ENCODE measurements at places on chromosomes 4 and X. TPM values are rescaled to one million over a fixed set of nuclear protein-coding genes. Genes with fewer than 3 reads are reported as not detected.

The XKRX gene
- total RNA-seq = 1.6 TPM

The SASH3 gene
- not detected for total RNA-seq

The SSX2B gene
- total RNA-seq = 0.17 TPM

The SPANXC gene
- total RNA-seq = not detected

The CXorf51B gene
- total RNA-seq = not detected

DNA sequence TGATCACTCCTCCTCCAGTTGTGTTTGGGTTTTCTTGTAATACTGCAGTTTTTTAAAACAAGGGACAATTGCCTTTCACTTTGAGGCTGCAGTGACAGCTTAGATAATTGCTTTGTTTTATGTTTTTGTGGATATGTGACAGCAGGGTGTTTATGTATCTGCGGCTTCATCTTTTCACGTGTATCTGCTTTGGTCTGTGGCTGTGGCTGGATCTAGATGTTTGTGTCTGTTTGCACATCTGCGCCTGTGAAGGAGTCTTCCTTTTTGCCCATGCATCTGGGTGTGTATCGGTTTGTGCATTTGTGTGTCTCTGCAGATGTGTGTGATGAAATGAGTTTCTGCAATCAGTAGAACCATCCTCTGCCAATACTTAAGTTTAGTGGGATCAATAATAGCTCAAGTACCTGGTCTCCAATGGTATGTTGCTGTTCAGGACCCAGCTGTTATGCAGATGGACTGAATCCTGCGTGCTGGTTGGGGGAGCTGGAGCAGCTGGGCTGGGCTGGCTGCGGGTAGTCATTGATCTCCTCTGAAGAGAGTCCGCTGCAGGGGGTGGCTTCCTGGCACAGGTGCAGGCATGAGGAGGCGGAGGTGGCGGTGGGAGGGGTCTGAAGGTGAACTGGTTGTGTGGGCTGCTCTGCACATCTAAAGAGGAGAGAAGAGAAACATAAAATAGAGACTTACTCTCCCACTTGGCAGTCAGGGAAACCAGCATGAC is 390.3 kb downstream of the SH2D1A start:
- H3K27ac ChIP-seq = peak overlapping the region; percentile 94
- peak overlapping the region; percentile 38 for H3K4me3 ChIP-seq
- H3K36me3 ChIP-seq = no peaks in the 10 kb centered on the region
- H3K4me1 ChIP-seq = peaks cover 25% of the 10 kb centered on the region

DNA sequence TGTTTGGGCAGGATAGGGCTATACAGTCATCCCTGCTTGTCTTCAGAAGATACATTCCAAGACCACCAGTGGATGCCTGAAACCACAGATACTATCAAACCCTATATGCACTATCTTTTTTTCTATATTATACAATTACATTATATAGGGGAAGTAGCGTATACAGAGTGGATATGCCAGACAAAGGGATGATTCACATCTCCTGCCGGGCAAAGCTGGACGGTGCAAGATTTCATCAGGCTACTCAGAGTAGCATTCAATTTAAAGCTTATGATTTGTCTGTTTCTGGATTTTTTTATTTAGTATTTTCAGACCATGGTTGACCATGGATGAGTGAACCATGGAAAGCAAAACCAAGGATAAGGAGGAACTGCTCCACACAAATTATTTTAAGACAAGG is 7.0 kb upstream of the AMTN start:
- H3K4me3 ChIP-seq = no peak overlapping the region
- no peaks in the 10 kb centered on the region for H3K27me3 ChIP-seq
- no peak for DNase-seq
- H3K36me3 ChIP-seq = no peaks in the 10 kb centered on the region

GRCh38 chr4:153212736-153213135 is 8.5 kb downstream of the TRIM2 start:
- H3K4me3 ChIP-seq = no peak overlapping the region
- H3K36me3 ChIP-seq = no peaks in the 10 kb centered on the region
- H3K4me1 ChIP-seq = peaks cover 42% of the 10 kb centered on the region

DNA sequence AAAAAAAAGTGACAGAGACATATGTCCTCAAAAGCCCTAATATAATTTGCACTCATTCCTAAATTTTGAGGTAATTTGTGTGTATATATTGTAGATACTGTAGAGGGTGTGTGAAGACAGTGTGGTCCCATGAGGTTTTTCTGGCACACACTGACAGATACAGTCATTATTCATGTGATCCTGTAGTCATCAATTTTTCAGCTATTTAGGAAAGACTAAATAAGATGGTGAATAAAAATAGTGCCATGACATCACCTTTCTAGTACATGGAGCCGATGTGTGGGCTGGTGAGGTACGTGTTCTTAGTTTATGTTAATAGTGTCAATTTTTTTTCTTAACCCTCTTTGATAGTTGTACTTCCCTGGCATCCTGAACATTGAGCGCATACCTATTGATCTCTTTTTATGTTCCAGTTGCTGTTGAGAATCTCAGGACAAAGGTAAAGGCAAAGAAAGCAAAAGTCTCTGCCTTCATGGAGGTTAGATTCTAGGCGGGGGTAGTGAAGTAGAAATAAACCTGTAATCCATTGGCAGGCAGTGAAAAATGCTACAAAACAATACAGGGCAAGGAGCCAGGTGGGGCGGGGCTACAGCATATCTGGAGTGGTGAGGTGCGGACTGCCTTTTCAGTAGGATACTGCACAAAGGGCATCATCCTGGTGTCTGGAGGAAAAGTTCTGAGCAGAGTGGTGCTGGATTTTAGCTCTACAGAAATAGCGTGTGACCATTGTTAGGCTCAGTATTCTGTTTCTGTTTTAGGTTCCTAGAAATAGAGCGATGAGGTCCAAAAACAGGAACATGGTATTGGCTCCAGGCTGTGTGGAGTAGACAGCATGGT is 93.8 kb downstream of the ARHGAP10 start:
- H3K27ac ChIP-seq = no peak overlapping the region
- no peaks in the 10 kb centered on the region for H3K27me3 ChIP-seq
- no peak for DNase-seq
- H3K4me1 ChIP-seq = 0 out of 2 replicates have a peak, but pooled peaks cover 5% of the 10 kb centered on the region
- H3K4me3 ChIP-seq = no peak overlapping the region

GRCh38 chr4:173490256-173490655 is 39.8 kb downstream of the HAND2 start:
- DNase-seq = no peak
- no peak overlapping the region for H3K27ac ChIP-seq
- peaks cover 39% of the 10 kb centered on the region for H3K4me1 ChIP-seq
- peaks cover 40% of the 10 kb centered on the region for H3K27me3 ChIP-seq
- H3K36me3 ChIP-seq = no peaks in the 10 kb centered on the region

GRCh38 chr4:133084421-133084820 is 64.7 kb upstream of the PCDH10 start:
- H3K27me3 ChIP-seq = no peaks in the 10 kb centered on the region
- no peak overlapping the region for H3K27ac ChIP-seq
- no peak overlapping the region for H3K4me3 ChIP-seq
- H3K36me3 ChIP-seq = no peaks in the 10 kb centered on the region
- H3K4me1 ChIP-seq = no peaks in the 10 kb centered on the region

DNA sequence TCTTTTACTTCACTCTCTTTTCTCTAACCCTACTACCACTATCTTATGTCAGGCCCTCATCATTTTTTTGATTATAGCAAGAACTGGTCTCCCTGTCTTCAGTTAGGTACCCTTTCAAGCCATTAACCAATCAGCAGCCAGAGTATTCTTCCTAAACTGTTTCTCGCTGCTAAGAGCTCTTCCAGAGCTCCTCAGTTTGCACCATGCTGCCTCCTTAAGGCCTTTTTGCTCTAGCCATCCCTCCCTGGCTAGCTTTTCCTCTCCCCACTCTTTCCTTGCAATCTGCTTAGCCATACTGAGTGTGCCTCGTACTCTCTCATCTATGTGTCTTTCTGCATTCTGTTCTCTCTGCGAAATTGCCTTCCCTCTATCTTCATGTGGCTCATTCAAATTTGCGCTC is 32.9 kb downstream of the KIF4A start:
- no peak overlapping the region for H3K27ac ChIP-seq
- H3K4me1 ChIP-seq = no peaks in the 10 kb centered on the region
- no peaks in the 10 kb centered on the region for H3K36me3 ChIP-seq
- H3K27me3 ChIP-seq = no peaks in the 10 kb centered on the region
- peak; percentile 4 for DNase-seq

GRCh38 chr4:3771164-3771809 is 5.1 kb downstream of the ADRA2C start:
- no peak overlapping the region for H3K27ac ChIP-seq
- peaks cover 3% of the 10 kb centered on the region for H3K4me1 ChIP-seq
- DNase-seq = no peak
- no peak overlapping the region for H3K4me3 ChIP-seq
- H3K36me3 ChIP-seq = no peaks in the 10 kb centered on the region
- peaks cover 18% of the 10 kb centered on the region for H3K27me3 ChIP-seq

DNA sequence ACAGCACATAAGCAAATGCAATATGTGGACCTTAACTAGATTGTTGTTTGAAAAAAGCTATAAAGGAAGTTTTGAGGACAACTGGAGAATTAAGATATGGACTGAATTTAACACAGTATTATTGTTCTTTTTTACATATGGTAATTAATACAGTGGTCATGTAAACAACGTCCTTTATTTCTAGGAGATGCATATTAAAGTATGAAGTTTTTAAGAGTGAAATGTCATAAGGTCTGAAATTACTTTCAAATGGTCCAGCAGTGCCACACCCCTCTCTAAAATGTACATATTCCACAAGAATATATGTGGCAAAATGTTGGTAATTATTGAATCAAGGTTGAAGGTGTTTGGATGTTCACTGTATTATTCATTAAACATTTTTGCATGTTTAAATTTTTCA is 40.9 kb downstream of the WDFY3 start:
- no peak for DNase-seq
- no peaks in the 10 kb centered on the region for H3K27me3 ChIP-seq
- H3K36me3 ChIP-seq = no peaks in the 10 kb centered on the region
- no peak overlapping the region for H3K27ac ChIP-seq

DNA sequence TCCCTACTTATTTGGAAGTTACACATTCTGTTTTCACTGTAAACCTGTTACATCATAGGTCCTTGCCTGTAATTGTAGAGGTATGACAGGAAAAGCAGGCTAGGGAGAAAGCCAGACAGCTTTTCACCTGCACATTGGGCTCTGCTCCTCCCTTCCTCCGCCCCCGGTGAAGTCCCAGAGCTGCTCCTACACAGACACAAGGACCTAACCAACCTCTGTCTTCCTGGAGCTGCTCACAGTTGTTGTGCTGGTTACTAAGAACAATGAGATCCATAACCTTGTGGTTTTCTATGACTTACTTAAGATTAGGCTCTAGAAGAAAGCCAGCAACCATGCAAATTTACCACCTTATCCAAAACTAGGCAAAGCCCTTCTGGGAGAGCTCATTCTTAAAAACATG is 40.0 kb downstream of the MOSPD2 start:
- H3K4me3 ChIP-seq = no peak overlapping the region
- DNase-seq = no peak
- no peaks in the 10 kb centered on the region for H3K36me3 ChIP-seq
